ENCODE measurements at places on chromosomes 2 and 18.

DNA sequence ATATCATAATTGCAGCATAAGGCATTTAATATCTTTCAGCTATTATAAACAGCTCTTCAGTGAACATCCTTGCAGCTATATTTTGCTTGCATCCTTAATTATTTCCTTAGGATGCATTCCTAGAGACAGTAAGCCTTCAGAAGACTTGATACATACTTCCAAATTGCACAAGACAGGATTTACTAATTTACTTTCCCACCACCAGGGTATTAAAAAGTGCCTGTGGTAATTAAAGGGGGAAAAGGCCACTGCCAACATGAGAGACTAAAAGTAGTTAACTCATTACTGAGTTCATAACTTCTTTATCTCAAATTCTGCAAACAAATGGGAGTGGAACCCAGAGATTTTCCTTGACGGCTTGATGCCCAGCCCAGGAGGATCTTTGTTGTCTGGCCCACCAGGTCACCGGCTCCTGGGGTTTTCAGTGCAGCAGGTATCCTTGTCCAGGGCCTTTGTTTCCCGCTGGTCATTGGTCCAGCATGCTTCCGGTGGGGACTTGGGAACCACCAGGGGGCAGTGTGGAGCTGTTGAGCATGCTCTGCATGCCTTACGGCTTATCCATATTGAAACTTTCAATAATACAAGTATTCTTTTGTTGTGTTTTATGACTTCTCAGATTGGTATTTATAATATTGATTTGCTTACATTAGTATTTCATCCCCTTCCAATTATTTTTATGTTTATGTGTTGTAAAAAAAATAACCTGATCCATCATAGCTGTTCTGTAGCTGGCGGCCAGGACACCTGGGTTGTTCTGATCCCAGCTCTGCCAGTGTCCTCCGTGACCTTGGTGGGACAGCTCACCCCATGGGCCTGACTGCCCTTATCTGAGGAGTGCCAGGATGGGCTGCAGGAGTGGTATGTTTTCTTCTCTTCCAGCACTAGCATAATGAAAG is 61.4 kb downstream of the TGOLN2 start:
- DNase-seq, result peak; percentile 68

- no peak for DNase-seq
These were observed 10.6 kb upstream of the NMI start for GRCh38 chr2:151299920-151300539.

DNA sequence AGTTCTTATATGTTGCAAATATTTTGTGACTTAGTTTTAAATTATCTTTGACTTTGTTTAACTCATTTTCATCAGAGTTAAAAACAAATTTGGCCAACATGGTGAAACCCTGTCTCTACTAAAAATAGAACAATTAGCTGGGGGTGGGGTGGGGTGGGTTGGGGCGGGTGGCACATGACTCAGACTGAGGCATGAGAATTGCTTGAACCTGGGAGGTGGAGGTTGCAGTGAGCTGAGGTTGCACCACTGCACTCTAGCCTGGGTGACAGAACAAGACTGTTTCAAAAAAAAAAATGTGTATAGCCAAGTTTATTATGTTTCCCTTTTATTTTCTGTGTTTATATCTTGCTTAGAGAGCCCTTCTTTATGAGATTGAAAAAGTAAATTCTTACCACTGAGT is 14.2 kb upstream of the LIPG start:
- DNase-seq, result no peak

DNA sequence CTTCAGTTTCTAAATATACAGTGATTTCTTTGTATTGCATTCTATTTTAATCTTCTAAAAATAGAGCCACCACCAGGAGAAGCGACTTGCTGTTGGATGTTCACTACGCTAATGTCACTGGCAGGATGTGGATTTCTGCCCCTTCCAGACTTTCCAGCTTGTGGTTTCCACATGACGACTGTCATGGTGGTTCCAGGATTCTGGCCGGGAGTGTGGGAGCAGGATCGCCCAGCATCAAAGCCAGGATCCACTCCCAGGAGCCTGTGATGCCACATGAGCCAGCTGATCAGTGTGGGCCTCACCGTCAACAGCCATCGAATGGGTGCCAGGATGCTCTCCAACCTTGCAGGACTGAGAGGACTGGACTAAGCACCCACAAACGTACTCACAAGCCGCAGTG is 148.8 kb downstream of the HDAC4 start:
- DNase-seq, result no peak

- DNase-seq, result no peak
These were observed 5.5 kb upstream of the SNTG2 start for GRCh38 chr2:945104-945503.

DNA sequence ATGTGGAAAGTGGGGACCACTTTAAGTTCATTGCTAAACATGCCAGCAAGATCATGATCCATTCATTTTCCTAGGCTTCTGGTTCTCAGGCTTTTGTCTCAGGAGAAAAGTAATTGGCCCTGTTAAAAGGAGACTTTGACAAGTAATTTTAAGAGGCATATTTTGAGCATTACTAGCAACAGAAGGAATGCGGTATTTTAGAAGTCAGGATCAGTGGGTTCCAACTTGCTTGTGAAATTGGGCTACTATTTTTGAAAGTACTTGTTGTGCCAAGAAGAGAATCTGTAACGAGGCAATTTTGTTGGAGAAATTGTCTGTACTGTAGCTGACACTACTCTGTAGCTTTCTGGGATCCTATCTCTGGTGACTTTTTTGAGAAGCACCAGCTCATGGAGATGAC is 59.4 kb downstream of the CERS6 start:
- no peak for DNase-seq

DNA sequence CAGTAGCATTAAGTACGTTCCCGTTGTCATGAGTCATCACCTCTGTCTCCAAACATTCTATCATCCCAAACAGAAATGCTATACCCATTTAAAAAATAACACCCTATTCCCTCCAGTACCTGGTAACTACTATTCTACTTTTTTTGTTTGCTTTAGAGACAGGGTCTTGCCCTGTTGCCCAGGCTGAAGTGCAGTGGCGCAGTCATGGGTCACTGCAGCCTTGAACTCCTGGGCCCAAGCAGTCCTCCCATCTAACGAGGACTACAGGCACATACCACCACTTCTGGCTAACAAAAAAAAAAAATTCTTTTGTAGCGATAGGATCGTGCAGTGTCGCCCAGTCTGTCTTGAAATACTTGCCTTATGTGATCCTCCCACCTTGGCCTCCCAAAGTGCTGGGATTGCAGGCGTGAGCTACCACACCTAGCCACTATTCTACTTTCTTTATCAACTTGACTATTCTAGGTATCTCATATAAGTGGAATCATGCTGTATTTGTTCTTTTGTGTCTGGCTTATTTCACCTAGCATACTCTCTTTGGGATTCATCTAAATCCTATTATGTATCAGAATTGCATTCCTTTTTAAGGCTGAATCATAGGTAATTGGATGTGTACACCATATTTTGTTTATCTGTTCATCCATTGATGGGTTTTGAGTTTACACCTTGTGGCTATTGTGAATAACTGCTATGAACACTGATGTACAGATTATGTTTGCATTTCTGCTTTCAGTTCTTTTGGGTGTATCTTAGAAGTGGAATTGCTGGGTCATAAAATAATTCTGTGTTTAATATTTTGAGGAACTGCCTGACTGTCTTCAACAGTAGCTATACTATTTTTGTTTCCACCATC is 14.4 kb downstream of the ZCCHC2 start:
- no peak for DNase-seq

DNA sequence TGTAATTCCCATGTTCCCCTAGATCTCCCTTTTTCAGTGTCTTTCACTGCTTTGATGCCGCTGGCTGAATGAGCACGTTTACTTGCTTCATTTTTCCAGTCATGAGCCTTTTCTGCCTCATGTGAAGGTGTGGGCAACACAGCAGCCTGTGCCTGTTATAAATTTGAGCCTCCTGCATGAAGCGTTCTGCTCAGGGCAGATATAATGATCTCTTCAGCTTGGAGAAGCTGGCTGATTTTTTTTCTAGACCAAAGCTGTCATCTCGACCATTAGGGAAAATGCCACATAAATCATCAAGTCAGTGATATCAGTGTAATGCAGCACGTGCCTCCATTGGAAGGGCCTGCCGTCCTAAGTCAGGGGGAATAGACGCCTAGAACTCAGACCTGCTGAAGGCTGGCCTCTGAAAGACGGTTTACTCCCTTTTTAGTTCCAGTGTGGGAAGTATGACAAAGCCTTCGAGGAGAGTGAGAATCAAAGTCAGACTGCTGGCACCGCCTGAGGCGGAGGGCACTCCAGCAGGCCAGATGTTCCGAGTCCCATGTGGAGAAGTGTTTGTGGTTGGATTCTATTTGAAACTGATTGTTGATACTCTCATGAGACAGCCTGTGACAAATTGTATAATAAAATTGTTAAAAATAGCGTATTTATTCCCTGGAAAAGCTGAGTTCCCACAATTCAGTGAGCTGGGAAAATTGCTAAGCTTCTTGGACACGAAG is 196.5 kb downstream of the MYO1B start:
- DNase-seq, result no peak

- no peak for DNase-seq
These were observed 6.6 kb downstream of the YIPF4 start for GRCh38 chr2:32284321-32284720.

- no peak for DNase-seq
These were observed 66.3 kb downstream of the CDK15 start for GRCh38 chr2:201872591-201872990.

- no peak for DNase-seq
These were observed 213.5 kb downstream of the FSIP2 start for GRCh38 chr2:185952100-185952499.

GRCh38 chr2:60872510-60872928 is 8.9 kb upstream of the REL start:
- DNase-seq, result no peak

GRCh38 chr2:28280619-28281018 is 112.0 kb upstream of the FOSL2 start:
- no peak for DNase-seq

- no peak for DNase-seq
These were observed 194.3 kb downstream of the ANKRD30B start for GRCh38 chr18:14942275-14942674.

GRCh38 chr2:188333751-188334524 is 42.3 kb downstream of the GULP1 start:
- no peak for DNase-seq

GRCh38 chr2:151302879-151303278 is 13.4 kb upstream of the NMI start:
- no peak for DNase-seq

DNA sequence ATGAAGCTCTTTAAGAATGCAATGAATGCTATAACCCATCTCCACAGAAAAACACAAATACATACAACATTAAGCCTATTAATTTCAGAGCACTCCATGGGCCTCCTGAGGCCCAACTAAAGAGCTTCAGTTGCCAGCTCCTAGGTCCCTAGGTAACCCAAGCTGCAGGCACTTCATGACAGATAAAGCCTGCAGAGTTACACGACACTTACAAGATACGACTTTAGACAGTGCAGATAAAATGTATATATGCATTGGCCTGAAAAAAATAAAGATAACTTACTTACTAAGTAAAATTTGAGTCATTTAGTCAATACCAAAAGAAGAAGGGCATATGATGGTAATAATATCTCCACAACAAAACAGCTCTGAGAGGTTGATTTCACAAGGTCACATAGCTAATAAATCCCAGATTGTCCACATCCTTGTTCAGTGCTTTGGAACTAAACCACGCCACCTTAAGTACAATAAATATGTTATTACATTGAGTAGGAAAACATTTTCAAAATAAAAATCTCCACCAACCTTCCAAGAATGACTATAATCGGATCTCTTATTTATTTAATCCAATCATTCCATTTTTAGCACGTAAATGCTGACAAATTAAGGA is 3.4 kb downstream of the MAP4K3 start:
- DNase-seq, result no peak

DNA sequence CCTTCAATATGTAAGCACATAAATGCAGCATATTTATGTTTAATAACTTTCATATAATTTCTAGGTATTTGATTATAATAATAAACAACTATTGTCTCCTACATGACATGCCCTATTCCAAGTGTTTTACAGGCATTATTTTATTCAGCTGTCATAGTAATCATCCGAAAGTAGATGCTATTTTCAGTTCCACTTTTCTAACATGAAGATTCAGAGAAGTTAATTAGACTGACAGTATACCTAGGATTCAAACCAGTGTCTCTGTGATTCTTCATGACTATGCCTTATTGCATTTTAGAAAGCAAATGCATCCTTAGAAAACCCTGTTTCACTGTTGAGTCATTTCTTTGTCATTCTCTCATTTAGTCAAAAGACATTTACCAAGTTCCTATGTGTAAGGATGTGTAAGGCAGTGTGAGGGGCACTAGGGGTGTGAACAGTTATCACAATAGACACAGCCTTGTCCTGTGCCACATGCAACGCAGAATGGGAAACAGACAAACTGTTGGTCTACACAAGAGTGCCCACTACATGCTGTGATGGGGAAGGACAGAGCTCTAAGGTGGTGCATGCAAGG is 79.8 kb downstream of the DTNA start:
- no peak for DNase-seq

DNA sequence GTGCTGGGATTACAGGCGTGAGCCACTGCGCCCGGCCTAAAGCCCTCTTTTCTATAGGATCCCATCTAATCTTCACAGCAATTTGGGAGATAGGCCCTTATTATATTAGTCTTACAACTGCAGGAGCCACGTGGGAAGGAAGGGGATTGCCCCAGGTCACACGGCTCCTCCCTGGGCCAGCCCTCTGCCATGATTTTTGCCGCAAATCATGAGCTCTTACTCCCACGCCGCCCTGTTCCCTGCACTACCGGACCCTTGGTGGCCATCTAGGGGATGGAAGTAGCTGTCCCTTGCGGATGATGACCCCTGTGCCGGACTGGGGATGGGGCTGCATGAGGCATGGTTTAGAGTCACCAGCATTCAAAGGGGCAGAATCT is 28.4 kb upstream of the PTMA start:
- no peak for DNase-seq

DNA sequence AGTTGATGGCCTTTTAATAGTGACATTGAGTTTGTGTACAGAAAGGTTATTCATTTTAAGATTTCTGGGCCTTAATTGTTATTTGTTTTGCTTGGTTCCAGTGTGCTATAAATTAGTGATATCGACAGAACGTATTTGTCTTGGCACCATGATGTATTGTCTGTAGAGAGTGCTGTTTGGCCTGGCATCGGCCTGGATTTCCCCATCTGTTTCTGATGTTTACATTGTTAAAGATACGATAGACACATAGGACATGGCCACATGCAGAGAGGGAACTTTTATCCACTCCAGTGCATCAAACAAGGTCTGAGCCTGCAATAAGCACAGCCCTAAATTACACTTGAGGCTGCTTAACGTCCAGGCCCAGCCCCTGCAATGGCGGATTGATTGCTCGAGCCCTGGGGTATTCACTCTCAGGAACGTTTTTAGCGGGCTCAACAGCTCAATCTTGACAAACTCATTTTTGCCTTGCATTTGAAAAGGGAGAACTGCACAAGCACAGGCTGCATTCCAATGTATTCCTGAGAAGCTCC is 144.7 kb downstream of the SLC4A3 start:
- no peak for DNase-seq

DNA sequence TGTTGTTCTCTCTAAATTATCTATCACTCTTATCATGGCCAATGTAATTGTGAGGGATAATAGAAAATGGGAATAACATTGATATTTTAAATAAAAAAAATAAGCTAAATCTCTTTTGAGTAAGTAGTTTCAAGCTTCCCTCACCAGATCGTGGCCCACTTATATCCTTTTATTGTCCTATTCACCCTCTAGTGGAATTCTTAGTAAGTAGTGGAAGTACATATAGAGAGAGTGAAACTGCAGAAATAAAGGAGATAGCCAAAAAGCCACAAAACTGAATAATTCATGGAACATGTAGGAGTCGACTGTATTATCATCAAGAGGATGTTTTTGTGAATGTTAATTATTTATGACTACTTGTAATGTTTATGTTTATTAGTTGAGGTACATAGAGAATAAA is 66.1 kb upstream of the DTNA start:
- DNase-seq, result no peak

- no peak for DNase-seq
These were observed 187.0 kb upstream of the COL3A1 start for GRCh38 chr2:188787021-188787657.

All from CD4-positive, alpha-beta T cell treated with Interleukin-12 subunit alpha and Interleukin-12 subunit beta, for 1 hour (primary cell).